Activated T-cell treated with anti-CD3 and anti-CD28 coated beads, Interleukin-2, amount 50 U/mL, for 24 hours (primary cell): ENCODE measurements at places on chromosomes 2 and 18.

DNA sequence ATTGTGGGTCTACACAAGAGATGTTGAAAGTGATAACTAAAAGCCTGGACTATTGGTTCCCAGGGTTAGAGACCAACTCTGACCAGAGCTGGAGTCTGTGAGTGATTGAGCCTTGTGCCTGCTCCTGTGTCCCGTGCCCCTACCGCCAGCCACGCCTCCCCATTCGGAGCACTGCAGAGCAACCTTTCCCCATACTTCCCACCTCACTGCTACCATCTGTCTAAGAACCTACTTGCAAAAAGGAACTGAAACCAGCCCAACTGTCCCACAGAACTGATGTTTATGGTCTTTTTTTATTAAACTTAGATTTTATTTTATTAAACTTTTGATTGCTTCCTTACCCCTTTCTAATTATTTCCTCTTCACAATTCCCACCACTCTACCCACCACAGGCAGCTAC, 300.3 kb upstream of the MGAT5 start:
- no peak for DNase-seq

DNA sequence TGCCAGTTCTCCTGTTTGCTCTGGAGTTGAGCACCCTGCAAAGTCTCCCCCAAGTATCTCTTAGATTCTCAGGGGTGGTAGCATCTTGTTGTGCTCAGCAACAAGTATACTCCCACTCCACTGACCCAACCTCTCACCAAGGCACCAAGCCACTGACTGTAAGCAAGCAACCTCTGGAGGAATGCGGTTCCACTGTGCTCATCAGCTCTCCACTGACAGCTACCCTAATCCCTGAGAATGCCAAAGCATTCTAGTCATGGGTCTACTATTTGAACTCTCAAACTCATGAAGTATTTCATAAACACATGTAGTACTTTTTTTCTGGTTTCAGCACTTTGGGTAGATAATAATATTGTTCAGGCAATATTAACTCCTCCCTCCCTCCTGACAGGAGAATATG, 170.0 kb downstream of the EPHA4 start:
- no peak for DNase-seq

DNA sequence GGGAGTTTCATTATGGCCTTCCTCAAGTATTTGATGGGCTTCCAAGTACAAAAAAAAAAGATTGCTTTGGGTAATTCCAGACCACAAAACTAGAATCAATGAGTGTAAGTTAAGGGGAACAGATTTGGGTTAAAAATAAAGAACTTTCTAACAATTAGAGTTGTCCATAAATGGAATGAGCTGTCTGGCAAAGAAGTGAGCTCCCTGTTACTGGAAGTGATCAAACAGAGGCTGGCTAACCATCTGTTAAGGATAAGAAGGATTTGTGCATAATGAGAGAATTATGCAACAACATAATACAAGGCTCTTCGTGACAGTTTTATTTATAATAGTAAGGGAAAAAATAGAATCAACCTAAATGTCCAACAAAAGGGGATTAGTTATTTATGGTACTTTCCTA, 44.6 kb upstream of the ACVR1 start:
- DNase-seq = no peak

- DNase-seq = no peak
These were observed 123.0 kb downstream of the ACAA2 start for GRCh38 chr18:49690312-49690711.

DNA sequence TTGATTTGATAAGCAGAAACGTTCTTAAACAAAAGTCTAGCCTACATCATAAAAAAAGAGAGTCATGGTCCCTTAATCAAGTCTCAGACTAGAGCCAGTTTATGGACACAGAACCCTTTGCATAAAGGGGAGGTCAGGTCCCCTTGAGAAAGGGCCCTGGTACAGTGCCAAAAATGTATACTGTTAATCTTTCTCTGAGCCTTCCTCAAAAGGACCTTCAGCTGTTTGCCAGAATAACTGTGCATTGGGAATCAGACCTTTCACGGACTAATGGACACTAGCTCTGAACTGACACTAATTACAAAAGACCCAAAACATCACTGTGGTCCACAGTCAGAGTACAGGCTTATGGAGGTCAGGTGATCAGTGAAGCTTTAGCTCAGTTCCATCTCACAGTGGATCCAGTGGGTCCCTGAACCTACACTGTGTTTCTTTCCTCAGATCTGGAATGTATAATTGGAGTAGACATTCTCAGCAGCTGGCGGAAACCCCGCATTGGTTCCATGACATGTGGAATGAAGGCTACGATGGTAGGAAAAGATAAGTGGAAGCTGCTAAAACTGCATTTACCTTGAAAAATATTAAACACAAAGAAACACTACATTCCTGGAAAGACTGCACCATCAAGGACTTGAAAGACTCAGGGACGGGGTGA, 151.4 kb downstream of the TMEFF2 start:
- DNase-seq = no peak

DNA sequence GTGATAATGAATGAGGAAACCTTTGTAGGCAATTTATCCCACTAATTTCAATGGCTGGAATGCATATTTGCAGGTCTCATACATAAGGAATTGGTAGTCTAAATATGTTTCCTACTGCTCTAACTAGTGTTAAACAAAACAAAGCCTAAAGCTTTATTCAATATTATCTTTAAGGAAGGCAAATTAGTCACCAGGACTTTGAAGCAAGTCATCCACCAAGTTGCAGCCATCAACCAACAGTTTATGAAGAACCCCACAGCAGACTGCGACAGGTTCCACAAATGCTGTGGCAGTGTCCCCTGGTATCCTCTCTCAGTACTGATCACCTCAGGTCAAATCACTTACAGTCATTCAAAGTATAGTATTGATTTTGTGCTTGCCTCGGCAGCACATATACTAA, 181.5 kb upstream of the ZFP36L2 start:
- DNase-seq = no peak

GRCh38 chr2:151302879-151303278, 13.4 kb upstream of the NMI start:
- DNase-seq = no peak

DNA sequence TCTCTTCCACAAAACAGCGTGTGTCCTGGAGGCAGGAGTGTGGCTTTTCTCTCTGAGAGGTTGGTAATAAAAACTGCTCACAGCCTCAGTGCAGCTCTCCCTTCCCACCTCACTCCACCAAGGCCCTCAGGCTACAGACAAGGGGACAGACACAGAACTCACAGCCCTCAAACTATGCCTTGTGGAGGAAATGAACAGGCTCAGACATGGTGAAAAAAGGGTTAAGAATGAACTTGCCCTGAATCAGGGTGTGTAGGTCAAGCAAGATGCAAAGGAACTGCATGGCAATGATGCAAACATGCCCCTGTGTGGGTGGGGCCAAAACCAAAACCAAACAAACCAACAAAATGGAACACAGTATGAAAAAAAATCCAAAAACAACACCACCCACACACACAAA, 125.8 kb downstream of the GALNT14 start:
- DNase-seq = no peak

GRCh38 chr2:196266855-196267254, 95.5 kb upstream of the STK17B start:
- DNase-seq = no peak

GRCh38 chr2:187548656-187549055, 5.6 kb downstream of the TFPI start:
- no peak for DNase-seq

DNA sequence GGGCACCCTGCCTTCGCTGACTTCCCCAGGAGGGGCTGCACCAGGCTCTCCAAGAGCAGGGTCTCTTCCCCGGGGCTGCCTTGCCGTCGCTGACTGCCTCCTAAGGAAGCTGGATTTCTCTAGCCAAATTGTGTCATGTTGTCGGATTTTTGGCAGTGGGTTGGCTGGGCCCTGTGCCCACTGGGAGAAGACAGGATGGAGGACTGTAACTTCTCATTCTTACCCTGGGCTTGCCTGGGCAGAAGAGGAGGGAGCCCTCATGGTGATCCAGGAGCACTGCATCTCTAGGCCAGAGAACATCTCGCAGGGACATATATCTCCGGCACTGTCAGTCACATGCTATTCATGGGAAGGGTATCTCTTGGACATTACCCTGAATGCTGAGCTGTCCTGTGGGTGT, 6.3 kb downstream of the MYO7B start:
- no peak for DNase-seq
